CD4-positive, alpha-beta T cell treated with Interleukin-17A for 4 hours (primary cell): ENCODE measurements at places on chromosomes 2 and 18.

- no peak for DNase-seq
Observed at GRCh38 chr18:58850786-58851469, 13.7 kb upstream of the ZNF532 start.

GRCh38 chr2:138249207-138249606 is 252.4 kb upstream of the SPOPL start:
- DNase-seq: no peak

DNA sequence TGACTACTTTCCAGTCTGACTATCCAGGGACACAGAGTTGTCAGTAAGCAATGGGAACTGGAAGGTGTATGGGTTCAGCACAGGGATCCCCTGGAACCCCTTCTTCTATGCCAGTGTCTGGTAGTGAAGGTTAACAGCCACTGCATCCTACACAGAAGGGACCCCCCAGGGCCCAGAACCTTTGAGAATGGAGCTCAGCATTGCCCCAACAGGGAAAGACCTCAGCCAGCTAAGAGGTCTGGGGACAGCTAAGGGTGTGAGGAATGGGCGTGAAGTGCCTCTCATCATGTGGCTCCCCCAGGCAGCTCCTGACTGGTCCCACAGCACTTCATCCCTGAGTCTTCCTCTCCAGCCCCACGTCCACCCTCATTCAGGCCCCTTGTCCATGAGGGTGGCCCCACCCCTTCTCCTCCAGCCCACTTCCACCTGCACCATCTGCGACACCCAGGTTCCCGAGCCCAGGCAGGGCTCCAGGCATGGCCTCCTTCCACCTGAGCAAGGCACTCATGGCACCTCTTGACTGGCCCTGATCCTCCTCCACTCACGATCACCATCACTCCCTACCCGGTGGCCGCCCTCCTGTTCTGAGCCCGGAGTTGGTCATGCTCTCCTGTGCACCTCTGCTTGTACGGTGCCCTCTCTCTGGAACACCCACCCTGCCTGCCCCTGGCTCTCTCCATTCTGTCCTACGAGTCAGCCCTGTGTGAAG is 77.1 kb downstream of the SFXN5 start:
- no peak for DNase-seq

DNA sequence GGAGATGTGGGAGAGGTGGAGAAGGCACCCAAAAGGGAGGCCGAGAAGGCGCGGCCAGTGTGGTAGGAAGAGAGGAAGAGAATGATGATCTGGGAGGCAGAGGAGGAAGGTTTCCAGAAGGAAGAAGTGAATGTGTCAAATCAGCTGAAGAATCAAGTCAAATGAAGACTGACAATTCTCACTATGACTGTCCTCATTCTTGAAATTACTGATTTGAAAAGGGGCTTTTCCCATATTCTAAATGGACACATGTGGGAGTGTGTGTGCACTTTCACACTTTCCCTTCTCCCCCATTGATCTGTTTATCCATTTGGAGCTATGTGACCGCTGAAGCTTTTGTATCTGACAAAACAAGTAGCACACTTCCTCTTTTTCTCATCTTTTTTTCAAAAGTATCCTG is 6.1 kb downstream of the AFF3 start:
- DNase-seq: no peak

GRCh38 chr2:58120626-58121229 is 74.1 kb downstream of the VRK2 start:
- DNase-seq: no peak

- DNase-seq: no peak
Observed at GRCh38 chr18:48882379-48882778, 68.4 kb downstream of the SMAD7 start.

- no peak for DNase-seq
Observed at GRCh38 chr2:44705356-44705755, 236.1 kb upstream of the SIX3 start.

DNA sequence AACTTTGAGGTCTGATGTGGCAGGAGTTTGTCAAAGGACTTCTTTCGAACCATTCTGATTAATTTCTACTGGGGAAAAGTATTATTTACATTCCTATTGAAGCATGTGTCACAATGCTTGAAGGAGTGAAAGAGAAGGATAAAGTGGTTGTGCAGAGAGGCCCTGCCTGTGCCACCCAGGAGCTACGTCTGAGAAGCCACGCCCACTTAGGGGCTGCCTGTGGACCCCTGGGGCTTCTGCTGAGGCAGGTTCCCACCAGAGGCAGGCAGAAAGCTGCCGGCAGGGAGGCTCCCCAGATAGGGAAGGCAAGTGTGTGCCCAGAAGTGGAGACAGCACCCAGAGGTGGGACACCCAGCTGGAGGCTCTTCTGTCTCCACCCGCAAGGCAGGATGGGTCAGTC is 47.4 kb downstream of the GBX2 start:
- no peak for DNase-seq

DNA sequence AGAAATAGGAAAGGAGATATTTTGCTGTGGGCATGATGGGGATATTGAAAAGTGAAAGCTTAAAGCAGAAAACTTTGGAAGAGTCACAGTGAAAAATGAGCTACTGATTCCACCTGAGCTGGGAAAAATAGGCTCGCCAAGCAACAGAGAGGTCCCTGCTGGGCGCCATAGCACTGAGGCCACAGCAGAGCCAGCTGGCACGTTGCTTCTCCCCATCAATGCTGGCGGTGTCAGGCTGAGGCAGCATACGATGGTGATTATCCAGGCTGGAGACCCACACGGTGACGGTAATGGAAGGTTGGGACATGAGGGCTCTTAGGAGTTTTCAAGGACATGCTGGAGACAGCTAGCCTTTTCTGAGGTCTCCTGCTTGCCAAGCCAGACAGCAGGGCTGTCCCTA is 25.8 kb upstream of the DTNB start:
- no peak for DNase-seq

DNA sequence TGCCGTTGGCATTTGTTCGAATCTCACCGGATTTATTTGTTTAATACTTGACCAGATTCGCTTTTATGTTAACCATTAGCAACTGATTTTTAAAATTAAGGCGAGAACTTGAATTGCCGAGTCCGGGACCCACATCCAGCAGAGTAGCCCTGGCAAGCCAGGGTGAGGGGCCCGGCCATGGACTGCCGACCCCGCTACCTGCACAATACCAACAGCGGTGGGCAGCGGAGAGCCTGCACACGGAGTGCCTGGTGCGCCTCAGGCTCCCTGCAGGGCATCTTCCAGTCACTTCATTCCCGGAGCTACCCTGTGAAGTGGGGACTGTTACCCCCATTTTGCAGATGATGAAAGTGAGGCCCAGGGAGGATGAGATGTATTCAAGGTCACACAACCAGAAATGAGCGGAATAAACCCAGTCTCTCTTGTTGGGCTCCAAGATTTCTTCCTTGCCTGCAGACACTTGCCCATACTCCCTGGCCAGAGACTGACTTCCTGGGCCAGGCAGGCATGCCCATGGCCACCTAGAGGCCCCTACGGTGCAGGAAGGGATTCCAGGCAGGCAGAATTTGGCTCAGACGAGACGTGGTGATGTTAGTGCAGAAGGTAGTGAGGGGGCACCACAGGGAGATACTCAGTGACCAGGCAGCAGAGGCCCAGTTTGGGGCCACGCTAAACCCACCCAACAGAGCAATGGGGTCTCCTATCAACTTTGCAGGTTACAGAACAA is 2.9 kb downstream of the FBLN7 start:
- DNase-seq: no peak

DNA sequence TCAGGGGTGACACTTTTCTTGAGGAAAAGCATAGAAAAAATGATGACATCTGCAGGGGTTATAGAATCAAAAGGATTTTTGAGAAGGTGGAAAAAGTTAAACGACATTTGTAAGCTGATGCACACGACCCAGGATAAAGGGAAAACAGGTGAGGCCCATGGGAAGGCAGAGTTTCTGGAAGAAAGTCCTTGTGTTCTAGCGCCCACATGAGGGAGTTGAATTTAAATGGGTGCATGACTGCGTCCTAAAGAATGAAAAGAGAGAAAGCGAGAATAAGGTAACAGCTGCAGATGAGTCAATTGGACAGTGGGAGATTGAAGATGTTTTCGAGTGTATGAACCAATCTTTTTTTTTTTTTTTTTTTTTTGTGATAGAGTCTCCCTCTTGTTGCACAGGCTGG is 158.1 kb downstream of the GALR1 start:
- no peak for DNase-seq

DNA sequence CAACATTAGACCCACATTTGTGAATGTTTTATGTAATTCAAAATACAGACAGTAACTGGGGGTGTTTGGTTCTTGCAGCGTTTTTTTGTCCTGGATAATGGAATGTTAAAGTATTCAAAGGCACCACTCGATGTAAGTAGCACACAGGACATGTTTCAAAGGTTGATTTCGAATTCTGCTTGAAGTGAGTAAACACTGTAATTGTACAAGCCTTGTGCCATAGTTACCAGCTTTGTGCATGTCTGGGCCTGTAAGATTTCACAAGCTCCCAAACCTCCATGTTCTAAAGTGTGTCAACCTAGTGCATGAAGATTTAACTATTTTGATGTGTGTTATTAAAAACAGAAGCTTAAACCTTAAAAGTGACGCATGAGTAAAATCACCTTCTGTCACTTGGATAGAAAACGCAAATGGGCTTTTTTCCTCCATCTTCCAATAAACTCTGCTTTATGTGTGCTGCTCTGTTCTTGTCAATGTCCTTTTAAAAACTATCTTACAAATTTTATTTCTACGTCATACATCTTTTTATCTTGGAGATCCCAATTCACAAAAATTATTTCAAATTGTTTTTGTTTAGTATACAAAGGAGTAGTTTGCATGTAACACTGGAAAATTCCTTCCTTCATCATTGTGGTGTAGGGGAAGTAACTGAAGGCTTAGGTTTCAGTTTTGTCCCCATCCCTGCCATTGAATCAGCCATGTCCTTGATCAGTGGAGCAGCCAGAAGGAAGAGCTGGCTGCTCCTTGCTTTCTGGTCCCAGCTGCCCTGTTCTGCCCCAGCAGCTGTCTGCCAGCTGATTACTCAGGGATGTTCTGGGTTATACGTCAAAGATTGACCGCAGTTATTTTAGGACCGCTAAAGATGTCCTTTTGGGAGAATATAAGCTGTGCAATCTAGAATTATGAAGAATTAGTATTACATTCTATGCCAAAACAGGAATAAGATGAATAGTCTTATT is 119.2 kb downstream of the PRKRA start:
- DNase-seq: no peak

DNA sequence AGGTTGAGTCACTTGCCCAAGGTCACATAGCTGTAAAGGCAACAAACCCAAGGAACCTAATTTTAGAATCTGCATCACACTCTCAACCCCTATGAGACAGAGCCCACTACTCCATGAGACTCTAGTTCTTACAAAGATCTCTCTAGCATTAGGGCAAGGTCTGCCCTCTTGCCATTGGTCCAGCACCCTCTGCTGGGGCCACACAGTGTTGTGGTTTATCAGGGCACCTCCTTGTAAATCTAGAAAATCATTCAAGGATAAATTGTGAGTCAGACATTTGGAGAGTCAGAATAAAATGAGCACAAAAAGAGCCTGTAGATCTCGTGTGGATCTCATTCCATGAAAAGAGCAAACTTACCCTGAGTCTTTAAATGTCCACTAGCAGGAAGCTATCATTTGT is 91.2 kb downstream of the SLC8A1 start:
- DNase-seq: no peak

GRCh38 chr2:25491966-25492532 is 150.3 kb upstream of the DNMT3A start:
- no peak for DNase-seq

GRCh38 chr2:11396467-11397445 is 52.3 kb upstream of the ROCK2 start:
- DNase-seq: no peak

GRCh38 chr2:152167065-152167464 is 8.5 kb downstream of the STAM2 start:
- no peak for DNase-seq

- DNase-seq: no peak
Observed at GRCh38 chr2:128490881-128491691, 172.4 kb upstream of the HS6ST1 start.
